Fibroblast of skin of abdomen (primary cell): ENCODE measurements at places on chromosomes 6 and 20.
A peak's percentile ranks its signal among the peaks of the same experiment; 100 is the strongest.

DNA sequence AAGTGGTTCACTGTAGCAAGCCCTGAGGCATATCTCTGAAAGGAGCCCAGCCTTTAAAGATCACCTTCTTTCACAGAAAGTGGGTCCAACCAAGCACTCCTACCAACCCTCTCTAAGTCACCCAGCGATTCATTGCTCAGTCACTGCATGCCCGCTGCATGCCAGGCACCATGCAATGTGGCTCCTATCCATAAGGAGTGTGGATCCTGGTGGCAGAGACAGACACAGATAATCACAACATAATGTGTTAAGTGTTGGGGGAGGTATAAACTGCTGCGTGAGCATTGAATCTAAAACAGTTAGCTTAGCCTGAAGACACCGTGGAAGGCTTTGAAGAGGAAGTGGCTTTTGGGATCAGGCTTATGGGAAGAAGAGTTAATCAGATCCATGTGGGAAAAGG, 659.5 kb downstream of the PTPRT start:
- DNase-seq, result no peak

DNA sequence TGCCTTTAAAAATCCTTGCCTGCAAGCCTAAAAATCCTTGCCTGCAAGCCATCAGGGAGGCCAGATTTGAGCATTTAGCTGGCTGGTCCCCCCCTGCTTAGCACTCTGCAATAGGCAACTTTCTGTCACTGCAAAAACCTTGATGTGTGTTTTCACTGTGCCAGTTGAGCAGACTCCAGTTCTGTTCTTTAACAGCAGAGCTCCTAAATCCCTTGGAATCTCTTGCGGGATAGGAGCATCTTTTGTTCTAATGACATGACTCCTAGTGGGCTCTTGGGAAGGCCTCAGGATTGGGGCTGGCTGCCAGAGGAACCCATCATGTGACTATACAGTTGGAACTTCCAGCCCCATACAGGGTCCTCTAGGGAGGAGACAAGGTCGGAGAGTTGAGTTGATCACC, 50.4 kb downstream of the FAM184A start:
- no peak for DNase-seq

- DNase-seq, result no peak
Observed at GRCh38 chr6:136467186-136467585, 83.0 kb downstream of the MAP7 start.

- DNase-seq, result no peak
Observed at GRCh38 chr6:3426091-3426926, 30.5 kb downstream of the SLC22A23 start.

- DNase-seq, result no peak
Observed at GRCh38 chr6:45877970-45878590, 137.6 kb downstream of the CLIC5 start.

GRCh38 chr6:94270091-94270948, 851.0 kb upstream of the EPHA7 start:
- no peak for DNase-seq

GRCh38 chr6:21914121-21914973, 320.8 kb downstream of the SOX4 start:
- no peak for DNase-seq

DNA sequence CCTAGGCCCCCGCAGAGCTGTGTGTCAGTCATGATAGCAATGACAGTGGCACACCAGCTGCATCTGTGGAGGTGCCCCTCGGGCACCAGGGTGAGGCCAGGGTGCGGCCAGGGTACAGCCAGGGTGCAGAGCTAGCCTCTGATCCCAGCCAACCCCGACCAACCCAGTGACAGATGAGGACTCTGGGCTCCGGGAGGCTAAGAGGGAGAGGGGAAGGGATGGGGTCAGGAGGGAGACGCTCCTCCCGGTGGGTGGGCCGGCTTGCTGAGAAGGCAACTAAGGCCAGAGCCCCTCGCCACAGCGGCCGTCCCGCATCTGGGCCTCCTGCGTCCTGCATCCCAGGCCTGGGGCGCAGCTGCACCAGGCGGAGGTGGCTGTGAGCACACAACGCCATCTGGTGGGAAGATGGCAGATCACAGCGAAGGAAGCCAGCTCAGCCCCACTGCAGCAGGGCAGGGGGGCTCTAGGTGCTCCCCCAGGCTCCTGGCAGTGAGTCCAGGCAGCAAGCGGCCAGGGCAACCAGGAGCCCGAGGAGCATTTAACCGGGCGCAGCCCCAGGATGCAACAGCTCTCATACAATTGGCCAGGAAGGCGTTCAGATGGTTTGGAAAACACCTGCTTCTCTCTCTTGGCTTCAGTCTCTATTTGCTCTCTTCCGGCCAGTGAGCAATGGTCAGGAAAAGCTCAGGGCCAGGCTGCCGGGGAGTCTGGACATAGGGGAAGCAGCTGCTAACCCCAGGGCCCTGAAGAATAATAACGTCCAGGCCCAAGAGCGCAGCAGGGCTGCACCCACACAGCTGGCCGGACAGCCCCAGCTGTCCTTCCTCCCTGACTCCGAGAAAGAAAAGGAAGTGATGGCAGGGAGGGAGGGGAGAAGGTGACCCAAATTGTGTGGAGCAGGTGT, 169.4 kb downstream of the TAF4 start:
- DNase-seq, result peak; percentile 42

GRCh38 chr6:138387577-138388368, 10.1 kb downstream of the SMIM28 start:
- DNase-seq, result no peak

DNA sequence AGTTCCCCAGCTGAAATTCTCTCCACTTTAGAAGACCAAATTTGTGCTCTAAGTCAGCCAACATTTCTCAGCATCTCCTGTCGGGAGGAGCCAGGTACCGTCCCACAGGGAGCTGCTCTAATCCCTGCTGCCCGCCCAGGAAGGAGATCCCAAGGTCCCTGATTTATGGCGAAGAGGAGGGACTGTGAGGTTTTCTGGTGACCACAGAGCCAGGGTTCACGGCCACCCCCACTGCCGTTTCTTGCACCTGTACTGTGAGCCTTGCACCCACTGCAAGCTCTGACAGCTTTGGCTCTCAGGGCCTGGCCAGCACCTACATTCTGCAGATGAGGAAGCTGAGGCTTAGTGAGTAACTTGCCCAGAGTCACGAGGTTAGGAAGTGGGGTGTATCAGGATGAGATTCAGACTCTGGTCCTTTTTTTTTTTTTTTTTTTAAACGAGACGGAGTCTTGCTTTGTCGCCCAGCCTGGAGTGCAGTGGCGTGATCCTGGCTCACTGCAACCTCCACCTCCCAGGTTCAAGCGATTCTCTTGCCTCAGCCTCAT, 34.9 kb downstream of the FOXC1 start:
- no peak for DNase-seq

GRCh38 chr6:158206740-158207421, 38.7 kb downstream of the GTF2H5 start:
- peak; percentile 27 for DNase-seq

GRCh38 chr6:43494766-43495165, 15.4 kb downstream of the LRRC73 start:
- DNase-seq, result no peak

- peak; percentile 34 for DNase-seq
Observed at GRCh38 chr20:23937303-23938117, 51.1 kb downstream of the GGTLC1 start.

- DNase-seq, result peak; percentile 8
Observed at GRCh38 chr20:52076164-52076563, 115.4 kb downstream of the ZFP64 start.

DNA sequence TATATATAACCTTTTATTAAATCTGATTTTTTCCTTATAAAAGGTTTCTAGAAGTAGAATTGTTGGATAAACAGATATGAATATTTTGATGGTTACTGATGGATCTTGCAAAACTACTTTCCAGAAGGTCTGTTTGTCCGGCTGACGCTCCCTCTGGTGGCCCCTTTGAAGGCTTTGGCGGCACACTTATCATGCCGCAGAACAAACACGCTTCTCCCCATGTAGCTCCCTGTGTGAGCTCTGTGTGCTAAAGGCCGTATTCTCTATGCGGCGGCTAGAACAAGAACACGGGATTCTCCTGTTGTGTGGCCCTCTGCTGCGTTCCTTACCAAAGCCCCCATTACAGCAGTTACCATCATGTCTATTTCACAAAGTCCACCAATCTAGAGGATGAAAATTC, 30.0 kb downstream of the PPP1R3G start:
- peak; percentile 27 for DNase-seq

- no peak for DNase-seq
Observed at GRCh38 chr6:3532296-3532916, 75.6 kb upstream of the SLC22A23 start.

GRCh38 chr20:21017528-21018085, 88.6 kb downstream of the LINC00237 start:
- DNase-seq, result no peak

GRCh38 chr6:114523508-114523907, 180.7 kb upstream of the HS3ST5 start:
- DNase-seq, result no peak

- no peak for DNase-seq
Observed at GRCh38 chr6:161686655-161687054, 412.8 kb upstream of the AGPAT4 start.

- DNase-seq, result peak; percentile 53
Observed at GRCh38 chr6:90537723-90538258, 49.1 kb downstream of the MAP3K7 start.

- DNase-seq, result no peak
Observed at GRCh38 chr6:87917886-87918285, 129.8 kb upstream of the SPACA1 start.

DNA sequence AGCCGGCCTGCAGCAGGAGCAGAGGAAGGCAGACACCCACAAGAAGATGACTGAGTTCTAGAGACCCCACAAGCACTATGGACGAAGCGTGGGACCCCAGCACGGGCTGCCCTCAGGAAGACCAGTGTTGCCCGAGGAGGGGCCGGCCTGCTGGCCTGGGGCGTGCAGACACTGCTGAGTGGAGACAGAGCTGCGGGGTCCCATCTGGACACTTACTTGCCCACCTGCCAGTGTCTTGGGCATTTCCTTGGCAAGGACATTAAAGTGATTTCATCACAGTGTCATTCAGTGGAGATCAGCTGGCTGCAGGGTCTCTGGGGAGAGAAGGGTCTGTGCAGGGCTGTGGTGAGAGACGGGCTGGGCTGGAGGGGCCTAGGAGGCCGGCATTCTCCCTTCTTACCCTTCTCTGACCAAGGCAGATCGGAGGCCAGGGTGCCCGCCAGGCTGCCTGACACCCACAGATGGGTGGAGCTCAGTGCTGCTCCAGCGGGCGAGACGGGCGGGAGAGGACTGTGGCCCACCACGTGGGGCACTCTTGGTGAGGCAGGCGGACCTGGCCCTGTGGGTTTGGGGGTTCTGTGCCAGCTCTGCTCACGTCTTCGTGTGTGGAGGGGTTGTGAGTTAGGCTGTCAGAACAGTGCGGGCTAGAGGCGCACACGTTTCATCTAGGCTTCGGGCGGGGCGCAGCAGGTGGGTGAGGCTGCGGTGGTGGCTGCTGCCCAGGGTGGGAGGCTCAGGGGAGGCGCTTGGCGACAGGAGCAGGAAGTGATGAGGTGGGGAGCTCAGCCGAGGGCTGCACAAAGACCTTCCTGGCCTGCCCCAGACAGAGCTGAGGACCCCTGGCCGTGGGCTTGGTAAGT, at the start of gene LIME1:
Gene LIME1 (plus strand): TSS at position 806 of the 860 bp plus-strand sequence. CDS start 886 bp downstream, outside the sequence.
- no peak for DNase-seq

DNA sequence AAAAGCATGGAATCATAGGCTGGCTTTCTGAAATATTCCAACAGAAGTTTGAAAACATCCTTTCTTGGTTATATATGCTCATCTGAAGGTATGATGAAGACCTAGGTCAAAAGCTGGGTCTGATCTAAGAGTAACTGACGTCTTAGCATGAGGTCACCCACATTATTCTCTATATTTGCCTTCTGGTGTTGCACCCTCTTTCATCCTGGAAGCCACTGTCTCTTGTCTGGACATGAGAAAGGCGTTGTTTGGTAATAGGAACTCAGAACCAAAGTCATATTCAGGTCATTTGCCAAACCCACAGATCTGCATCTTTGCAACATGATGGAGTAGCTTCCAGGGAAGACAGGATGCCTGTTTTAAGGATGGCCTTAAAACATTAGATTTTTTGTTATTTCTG, 17.6 kb downstream of the GABRR1 start:
- DNase-seq, result no peak

DNA sequence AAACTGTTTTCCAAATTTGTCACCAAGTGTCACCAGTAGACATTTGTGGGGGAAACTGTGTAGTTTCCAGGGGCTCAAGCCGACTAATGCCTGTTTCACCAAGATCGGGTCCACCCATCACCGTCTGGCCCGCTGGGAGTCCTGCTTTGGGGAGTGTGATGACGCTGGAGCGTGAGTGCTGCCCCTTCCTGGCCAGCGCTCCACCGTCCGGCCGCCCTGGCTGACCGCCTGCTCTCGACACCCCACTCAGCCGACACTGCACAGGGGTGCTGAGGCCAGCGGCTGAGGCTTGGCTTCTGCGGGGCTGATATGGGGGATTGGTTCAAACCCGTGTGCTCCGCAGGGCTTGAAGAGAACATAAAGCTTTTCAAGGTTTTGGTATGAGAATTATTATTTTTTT, 160.1 kb downstream of the SMOC2 start:
- no peak for DNase-seq

DNA sequence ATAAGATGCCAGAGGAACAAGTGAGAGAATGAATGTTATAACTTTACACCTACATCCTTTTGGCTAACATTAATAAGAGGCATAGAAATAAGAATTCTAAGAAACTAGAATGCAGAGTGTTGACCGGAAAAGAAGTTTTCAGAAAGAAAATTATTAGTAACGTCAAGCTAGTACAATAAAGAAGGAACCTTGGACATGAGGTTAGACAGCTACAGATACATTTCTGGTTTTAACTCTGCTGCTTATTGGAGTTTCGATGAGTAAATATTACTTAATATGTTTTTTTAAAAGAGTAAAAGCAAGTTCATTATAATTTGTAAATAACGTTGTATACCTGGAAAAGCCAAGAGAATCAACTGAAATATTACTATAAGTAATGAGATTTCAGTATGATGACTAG, 22.7 kb downstream of the TAB2 start:
- no peak for DNase-seq

DNA sequence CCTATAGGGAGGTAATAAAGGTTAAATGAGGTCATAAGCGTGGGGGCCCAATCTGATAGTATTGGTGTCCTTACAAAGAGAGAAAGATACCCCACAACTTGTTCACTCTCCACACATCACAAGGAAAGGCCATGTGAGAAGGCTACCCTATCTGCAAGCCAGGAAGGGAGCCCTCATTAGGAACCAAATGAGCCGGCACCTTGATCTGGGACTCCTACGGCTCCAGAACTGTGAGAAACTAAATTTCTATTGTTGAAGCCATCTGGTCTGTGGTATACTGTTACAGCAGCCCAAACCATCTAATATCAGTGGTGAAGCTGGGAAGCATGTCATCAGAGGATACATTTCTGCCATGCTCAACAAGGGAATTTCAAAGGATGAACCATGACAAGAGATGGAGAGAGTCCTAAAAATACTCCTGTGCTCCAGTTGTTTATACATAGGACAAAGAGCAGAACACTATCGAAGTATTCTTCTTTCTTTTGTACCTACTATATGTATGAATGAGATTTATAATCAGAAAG, 10.4 kb downstream of the COX7A2 start:
- no peak for DNase-seq

GRCh38 chr6:81886157-81886556, 133.7 kb upstream of the TENT5A start:
- DNase-seq, result no peak

GRCh38 chr6:22041797-22042480, 254.9 kb downstream of the PRL start:
- peak; percentile 78 for DNase-seq
